Right ventricle myocardium superior (tissue), 1 donor: ENCODE measurements at places on chromosomes 4 and X. TPM values are rescaled to one million over a fixed set of nuclear protein-coding genes. Genes with fewer than 3 reads are reported as not detected.

The GLOD5 gene
- not detected for total RNA-seq

The ALB gene
- total RNA-seq: 4.5 TPM

DNA sequence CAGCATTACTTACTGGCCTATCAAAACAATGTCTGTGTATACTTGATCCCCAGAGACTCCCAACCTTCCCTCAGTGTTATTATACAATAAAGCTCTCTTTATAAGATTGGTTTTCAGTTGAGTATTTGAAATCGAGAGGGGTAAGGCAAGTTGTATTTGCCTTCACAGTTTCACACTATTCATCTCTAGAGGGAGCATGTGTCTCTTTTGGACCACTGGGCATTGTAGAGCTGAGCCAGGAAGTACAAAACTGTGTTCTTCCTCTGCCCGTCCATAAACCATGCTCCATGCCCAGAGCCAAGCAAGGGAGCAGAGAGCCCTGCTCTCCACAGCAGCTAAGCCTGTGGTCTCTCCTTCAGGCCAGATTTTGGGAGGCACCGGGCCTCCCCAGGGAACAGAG is 61.5 kb upstream of the HHIP start:
- no peak for DNase-seq

GRCh38 chrX:16593801-16594200 is 56.2 kb upstream of the S100G start:
- DNase-seq: no peak

DNA sequence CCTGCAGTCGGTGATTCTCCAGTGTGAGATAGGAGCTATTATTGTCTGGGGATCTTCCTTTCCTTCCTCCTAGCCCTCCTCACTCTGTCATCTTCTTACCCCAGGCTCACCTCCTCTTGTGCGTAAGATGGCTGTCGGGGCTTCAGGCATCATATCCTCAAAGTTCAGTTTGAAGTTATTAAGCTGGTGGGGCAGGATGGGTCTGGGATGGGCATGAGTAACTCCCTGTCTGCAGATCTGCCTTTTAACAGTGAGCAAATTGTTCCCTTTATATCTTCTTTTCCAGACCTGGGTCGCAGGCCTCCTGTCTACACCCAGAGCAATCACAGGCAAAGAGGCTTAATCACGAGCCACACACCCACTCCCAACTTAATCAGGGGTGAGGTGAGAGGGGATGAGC is 900 bp upstream of the MTMR1 start:
- no peak for DNase-seq
